ENCODE measurements at places on chromosomes 5 and 9. TPM values are rescaled to one million over a fixed set of nuclear protein-coding genes. Genes with fewer than 3 reads are reported as not detected.

WDR55 gene
- 30.4 TPM for total RNA-seq

CFAP157 gene
- total RNA-seq: not detected

TRPM3 gene
- not detected for total RNA-seq

ECM2 gene
- total RNA-seq: 0.15 TPM

PCDHGB6 gene
- total RNA-seq: 0.13 TPM

PCDHGA12 gene
- total RNA-seq: not detected

ELOVL7 gene
- 8.7 TPM for total RNA-seq

DRD1 gene
- 0.08 TPM for total RNA-seq

NR2F1-AS1 gene
- 4.0 TPM for total RNA-seq
